ENCODE measurements at places on chromosomes 4 and X.

GRCh38 chrX:41337140-41337539 is 3.2 kb downstream of the DDX3X start:
- no peak for DNase-seq

GRCh38 chr4:154367659-154368058 is 123.9 kb downstream of the DCHS2 start:
- no peak for DNase-seq

- DNase-seq = no peak
Observed at GRCh38 chr4:48693856-48694574, 86.1 kb downstream of the FRYL start.

DNA sequence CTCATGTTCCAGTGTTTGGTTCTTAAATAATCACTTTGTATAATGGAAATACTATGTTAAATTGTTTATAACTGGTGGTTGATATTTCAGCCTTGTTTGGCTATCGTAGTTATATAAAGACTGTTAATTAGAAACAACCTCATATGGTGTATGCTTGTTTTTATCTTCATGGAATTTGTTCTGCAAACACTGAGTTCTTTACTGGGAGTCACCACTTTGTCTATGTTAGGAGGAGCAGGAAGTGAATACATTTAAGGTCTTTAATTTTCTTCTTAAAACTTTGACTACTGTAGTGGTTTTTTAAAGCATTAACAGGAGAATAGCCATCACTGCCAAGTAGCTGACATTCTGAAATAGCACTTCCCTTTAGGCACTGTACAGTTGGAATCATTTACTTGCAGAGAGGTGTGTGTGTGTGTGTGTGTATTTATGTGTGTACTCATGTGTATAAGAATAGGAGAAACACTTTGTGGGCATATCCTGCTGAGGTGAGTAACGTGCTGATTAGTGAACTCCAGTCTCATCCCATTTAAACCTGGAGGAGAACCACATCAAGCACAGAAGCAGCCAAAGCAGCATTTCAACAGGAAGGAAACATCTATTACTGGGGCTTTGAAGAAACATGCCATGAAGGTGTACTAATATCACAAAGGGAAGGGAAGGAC is 37.8 kb downstream of the TET2 start:
- no peak for DNase-seq

- DNase-seq = no peak
Observed at GRCh38 chr4:91366554-91366953, 937.2 kb upstream of the GRID2 start.

DNA sequence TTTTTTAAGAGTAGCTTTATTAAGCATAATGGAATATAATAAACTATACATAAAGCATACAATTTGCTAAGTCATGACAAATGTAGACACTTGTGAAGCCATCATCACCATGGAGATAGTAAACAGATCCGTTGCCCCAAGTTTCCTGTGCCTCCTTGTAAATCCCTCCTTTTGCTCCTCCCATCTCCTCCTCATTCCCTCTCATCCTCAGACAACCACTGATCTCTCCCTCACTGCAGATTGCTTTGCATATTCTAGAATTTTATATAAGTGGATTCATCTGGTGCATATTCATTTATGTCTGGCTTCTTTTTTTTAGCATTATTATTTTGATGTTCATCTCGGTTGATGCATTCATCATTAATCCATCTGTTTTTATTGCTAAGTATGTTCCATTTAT is 67.0 kb downstream of the CYTL1 start:
- no peak for DNase-seq

- DNase-seq = no peak
Observed at GRCh38 chr4:118756958-118757357, 71.8 kb downstream of the METTL14 start.

DNA sequence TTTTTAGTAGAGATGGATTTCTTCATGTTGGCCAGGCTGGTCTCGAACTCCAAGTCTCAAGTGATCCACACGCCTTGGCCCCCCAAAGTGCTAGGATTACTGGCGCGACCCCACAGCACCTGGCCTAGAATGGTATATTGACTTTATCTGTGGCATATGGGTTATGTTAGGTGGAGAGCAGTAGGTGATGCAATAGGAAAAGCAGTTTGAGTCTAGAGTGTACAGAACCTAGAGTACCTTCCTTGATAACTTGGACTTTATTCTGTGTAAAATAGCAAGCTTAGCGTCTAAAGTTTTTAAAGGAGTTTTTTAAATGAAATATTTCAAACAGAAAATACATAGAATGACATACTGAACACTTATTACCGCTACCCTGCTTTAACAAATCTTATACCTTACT is 312.0 kb upstream of the ZCCHC13 start:
- DNase-seq = no peak

- DNase-seq = no peak
Observed at GRCh38 chrX:132181364-132181763, 37.9 kb downstream of the RAP2C start.

Measured in COR-L47 (cell line).